ENCODE measurements at places on chromosomes 6 and 20.

GRCh38 chr6:156976216-156977127 lies 199.3 kb downstream of the ARID1B start:
- no peak for DNase-seq

GRCh38 chr6:44730771-44731391 lies 343.4 kb downstream of the CDC5L start:
- no peak for DNase-seq

DNA sequence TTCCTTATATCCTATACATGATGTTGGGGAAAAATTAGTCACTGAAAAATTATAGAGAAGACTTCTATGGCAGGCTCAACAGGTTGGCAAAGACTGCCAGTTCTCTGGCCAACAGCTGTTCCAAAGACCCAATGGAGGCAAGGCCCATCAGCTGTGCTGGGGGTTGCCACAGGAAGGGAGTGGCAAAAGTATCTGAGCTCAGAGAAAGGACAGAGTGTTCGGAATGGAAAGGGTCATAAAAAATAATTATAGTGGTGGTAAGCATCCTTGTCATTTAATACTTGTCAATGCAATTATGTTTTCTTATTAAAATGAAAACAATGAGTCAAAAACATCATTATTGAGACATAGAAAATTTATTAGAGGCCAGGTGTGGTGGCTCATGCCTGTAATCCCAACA lies 36.1 kb downstream of the FASTKD5 start:
- no peak for DNase-seq

DNA sequence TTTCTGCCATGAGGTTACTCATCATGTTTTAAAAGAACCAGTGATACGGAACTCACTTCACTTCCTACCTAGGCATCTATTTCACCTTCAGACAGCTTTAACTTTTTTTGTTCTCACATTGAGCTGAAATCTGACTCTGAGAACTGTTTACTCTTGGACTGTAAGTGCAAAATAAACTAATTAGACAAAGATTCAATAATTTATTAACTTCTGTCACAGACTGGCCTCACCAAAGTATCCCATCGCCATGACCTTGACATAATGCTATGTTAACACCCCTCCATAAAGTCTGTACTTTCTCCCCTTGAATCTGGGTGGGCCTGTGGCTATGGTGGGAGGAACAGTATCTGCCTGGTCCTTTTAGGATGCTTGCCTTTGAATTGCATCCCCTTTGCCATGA lies 448.1 kb downstream of the CBLN4 start:
- no peak for DNase-seq

DNA sequence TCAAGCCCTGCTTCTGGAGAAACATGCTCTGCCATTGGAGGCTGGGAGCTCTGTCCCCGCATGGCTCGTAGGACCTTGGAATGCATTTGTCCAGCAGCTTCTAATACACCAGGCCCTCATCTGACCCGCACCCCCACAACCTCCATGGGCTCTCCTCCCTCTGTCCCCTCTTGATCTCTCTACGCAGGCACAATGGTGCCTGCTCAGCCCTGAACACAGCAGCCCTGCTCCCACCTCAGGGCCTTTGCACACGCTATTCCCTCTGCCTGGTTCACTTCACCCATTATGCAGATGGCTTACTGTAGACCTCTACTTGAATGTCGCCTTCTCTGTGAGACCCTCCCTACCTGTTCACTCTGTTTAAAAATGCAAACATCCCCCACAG lies 27.0 kb upstream of the PTGIS start:
- no peak for DNase-seq

DNA sequence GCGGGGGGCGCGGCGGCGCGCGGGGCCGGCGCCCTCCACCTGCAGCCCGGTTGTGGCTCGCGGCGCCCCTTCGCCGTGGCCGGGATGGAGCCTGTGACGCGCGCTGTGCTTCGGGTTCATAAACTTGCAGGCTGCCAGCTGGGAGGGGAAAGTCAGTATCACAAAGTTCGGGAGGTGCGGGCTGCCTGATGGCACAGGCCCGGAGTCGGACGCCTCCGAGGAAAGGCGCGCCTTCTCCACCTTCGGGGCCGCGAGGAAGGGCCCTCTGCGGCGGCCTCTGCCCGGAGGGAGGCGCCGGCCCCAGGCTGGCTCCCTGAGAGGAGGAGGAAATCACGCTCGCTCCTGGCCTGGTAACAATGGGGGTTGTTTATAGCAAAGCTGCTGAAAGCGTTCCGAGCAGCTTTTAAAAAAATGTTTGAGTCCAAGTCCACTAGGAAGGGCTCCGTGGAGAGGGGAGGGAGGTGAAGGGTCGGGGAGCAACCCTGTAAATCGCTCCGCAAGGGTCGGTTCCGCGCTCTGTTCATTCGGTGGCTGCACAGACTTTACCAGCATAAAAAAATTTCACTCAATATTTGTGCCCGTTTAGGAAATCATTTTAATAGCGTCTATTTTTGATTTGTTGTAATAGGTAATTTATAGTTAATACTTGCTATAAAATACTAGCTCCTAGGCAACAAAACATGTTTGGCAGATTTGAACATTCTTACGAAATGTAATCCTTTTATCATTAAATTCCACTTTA lies 1.0 kb downstream of the AFDN start:
- no peak for DNase-seq

GRCh38 chr6:131169613-131170012 lies 34.3 kb downstream of the AKAP7 start:
- no peak for DNase-seq

DNA sequence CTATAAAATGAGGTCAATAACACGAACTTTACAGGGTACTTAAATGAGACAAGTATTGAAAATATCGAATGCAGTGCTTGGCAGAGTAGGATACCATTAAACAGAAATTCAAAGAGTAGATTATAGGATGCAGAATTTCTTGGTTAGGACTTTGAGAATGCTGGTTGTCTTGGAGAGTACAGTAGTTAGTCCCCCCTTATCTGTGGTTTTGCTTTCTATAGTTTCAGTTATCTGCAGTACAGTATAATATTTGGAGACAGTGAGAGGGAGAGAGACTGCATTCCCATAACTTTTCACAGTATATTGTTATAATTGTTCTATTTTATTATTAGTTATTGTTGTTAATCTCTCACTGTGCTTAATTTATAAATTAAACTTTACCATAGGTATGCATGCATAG lies 290.5 kb downstream of the BTBD9 start:
- DNase-seq: no peak

DNA sequence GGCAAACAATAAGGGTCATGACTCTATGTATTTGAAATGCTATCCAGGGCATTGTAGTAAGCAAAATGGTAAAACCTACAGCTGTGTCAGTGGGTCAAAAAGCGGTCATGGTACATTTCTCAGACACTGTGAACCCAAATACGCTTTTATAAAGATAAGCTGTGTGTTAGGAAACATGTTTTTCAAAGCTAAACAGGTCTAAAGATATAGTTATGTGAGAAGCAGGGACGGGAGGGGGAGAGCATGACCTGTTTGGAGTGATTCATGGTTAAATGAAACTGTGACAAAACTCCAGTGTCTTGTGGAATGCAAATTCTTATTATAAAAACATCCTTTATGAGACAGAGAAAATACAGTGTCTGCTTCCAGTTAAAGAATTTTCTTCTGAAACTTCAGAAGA lies 205.4 kb upstream of the BMP2 start:
- DNase-seq: no peak

DNA sequence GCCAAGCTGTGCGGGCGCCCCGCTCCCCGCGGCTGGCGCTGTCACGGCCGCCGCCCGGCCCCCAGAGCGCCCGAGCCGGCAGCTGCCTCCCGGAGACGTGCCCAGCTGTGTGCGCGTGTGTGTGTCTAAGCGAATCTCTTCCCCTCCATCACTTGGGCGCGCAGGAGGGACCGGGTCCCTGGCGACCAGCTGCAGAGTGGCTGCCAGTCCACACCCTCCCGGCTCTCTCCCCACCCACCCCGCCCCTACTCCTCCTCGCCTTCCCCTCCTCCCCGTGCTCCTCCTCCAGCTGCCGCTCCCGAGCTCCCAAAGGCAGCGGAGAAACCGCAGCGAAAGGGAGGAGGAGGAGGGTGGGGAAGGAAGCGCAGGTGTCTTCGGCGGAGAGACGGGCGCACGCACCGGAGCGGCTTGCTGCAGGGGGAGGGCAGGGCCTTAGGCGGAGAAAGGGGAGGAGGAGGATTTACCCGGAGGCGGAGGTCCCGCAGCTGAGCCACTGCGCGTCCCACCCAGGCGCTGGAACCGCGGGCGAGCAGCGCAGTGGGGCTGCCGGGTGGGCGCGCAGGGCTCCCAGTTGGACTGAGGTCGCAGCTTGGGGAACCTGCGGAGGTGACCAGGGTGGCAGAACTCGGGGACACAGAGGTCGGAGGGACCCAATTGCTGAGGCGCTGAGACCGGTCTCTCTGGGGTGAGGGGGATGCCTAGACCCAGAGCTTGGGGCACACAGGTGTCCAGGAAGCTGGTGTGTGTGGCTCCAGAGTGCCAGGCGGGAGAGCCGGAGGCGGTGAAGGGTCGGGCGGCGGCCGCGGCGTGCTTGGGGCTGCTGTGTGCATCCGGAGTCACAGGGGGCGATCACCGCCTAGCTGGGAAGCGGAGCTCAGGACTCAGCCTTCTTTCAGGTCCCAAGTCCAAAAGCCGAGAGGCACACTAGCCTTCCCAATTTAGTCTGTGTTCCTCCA lies at the start of gene HS3ST5:
Gene HS3ST5, minus strand, starts transcription at position 198 of the 956 bp plus-strand sequence. CDS start 280,178 bp downstream, outside the sequence.
- DNase-seq: no peak

DNA sequence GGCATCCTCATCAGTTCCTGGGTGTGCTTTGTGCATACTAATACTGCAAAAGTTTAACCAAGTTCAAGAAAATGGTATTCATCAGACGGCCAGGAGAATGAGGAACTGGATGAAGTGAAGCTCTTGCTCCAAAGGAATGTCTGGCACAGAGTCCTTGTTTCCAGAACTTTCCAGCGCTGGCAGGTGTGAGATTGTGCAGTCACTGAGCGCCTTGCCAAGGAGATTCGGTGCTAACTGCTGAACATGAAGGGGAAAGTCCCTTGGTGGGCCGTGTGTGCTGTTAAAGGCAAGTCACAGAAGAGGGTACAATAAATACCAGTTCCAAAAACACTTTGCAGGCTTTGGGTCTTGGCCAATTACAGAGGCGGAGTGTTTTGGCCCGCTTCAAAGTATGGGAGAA lies 262.3 kb upstream of the SOX4 start:
- DNase-seq: no peak

DNA sequence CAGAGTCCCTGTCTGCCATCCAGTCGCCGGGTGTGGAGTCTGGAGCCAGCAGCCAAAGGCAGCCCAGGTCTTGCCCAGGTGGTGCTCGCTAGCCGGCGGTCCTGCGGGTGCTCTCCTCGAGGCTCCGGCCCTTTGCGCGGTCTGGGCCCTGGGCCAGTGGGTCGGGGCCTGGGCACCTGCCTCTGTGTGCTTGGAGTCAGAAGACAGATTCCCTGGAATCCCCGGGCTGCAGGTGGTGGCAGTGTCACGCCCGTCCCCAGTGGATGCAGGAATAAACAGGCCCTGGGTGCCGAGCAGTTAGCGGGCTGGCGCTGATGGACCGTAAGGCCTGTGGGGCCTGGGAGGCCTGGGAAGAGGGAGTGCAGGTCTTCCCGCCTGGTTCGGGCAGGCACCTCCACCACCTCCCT lies 5.3 kb downstream of the SS18L1 start:
- no peak for DNase-seq

DNA sequence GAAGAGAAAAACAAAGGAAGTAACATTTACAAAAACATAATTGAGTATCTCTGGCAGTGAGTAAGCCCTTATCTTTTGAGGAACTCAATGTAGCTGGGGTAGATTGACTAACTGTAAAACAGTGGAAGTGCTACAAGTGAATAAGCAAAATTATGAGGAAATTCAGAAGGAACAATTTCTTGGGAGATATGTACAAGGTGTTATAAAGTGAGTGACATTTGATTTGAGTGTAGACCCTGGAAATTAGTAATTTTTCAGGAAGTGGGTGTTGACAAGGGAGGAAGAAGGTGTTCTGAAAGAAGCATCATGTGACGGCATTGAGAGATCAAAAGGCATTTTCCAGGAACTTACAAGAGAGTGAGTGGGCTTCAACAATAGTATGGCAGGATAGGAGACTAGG lies 22.2 kb downstream of the XRN2 start:
- no peak for DNase-seq

- DNase-seq: no peak
Measured at GRCh38 chr6:20364327-20364726, 37.4 kb upstream of the E2F3 start.

All from NCI-H2227 treated with DMSO at 0.1 percent for 48 hours (cell line).